T-helper 2 cell (primary cell): ENCODE measurements at places on chromosomes 2 and 18.

DNA sequence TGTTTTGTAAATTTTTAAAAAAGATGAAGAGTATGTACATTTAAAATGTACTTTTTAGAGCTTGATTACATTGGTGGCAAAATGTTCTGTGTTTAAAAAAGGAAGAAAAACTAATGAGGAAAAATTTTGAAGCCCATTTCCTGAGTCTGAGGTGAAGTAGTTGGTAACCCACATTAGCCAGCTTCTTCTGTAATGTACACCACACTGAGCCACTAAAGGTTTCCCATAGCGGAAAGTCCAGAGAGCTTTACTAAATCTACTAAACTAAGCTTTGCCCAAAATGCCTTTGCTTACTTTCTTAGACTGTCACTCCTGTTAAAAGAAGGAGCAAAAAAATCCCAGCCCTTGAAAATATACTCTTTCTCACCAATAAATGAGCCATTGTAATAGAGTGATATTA is 804.8 kb upstream of the ZEB2 start:
- DNase-seq, result no peak

DNA sequence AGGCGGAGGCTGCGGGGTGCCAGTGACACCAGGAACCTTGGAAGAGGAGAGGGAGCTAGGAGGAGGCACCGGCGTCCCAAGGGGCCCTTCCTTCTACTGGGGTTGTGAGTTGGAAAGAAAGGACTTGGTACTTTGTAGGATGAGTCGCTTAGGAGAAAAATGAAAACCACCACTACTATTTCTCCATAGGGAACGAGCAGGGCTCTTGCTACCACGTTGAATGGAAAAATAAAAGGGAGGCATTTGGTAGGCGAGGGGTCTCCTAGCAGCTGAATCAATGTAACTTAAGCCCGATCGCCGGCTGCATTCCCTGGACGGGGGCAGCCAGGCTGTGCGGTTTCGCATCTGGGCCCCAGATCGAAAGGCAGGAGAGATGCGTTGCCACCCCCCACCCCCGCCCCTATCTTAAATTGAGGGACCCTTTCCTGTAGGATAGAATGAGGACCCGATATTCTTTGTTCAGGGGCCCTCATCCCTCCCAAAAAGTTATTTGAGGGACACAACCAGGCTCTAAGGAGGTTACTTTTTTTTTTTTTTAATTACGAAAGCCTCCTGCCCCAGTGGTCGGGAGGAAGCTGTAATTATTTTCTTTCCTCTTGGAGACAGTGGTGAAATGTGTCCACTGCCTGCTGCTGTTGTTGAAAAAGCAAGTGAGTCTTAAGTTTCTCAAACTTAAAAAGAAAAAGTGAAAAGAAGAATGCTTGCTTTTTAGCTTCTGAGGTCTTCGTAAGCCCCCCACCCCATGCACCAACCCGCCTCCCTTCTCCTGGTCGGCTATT is 1.3 kb downstream of the IGFBP2 start:
- DNase-seq, result no peak

DNA sequence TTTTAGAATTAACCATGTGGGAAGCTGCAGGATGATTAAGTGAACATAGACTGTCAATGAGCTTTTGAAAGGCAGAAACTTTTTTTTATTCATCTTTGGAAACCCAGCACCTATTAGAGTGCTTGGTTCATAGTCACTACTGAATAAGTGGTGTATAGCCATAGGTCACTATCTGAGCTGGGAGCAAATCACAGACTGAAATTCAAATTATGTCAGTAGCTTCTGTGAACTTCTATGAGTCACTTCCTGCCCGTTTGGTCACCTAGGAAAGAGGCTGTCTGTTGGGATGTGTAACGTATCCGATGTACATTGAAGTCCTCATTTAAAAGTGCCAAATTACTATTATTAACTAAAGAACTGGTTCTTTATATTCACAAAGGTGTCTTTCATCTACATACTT is 20.5 kb upstream of the SLC40A1 start:
- DNase-seq, result no peak

DNA sequence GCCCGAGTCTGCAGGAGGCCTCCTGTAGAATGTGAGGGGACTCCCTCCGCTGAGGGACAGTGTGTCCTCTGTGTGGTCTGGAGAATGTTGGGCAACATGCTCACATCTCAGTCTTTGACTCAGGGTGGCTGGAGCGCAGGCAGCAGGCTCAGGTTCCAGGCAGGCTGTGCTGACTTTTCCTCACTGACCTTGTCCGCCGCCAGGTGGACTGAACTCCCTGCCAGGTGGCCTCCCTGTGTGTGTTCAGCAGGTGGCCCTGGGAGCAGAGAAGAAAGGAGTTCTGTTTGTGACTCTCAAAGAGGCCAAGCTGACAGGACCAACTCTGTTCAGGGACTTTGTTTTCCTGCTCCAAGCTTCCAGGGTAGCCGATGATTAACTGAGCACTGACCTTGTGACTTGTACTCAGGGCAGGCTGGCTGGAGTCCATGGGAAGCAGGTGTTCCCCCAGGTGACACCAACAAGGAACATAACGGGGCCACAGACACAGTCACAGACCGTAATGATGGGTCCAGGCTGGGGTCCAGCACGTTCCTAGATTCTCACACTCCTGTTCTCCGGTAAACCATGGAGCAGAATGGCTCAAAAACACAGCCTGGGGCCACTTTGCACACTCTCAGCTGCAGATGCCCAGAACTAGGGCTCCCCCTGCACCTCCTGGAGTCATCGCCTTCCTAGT is 439.8 kb downstream of the RNF144A start:
- DNase-seq, result no peak

DNA sequence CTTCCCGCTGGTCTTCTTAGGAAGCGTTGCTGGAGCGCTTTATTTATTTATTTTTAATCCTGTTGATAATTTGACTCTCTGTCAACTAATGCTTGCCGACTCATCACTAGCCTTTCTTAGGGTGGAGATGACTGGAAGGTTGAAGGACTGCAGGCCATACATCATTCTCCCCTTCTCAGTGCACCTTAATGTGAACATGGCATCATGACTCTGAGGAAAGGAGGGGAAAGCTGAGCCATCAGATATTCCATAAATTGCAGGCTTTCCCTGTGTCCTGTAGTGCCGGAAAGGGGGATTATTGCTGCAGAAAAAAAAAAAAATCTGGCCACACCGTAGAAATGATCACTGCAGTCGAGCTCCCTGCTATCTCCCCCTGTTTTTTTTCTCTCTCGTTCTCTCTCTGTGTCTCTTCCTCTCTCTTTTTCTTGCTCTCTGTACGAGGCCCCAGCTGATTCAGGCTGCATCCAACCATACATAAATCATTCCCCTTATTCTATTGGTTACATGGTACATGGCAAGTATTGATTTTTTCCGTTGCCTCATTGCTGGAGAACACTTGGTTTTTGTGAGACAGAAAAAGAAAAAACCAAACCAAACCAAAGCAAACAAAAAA is 125.8 kb upstream of the EFEMP1 start:
- DNase-seq, result no peak

GRCh38 chr2:117952228-117952627 is 61.6 kb downstream of the CCDC93 start:
- DNase-seq, result no peak

DNA sequence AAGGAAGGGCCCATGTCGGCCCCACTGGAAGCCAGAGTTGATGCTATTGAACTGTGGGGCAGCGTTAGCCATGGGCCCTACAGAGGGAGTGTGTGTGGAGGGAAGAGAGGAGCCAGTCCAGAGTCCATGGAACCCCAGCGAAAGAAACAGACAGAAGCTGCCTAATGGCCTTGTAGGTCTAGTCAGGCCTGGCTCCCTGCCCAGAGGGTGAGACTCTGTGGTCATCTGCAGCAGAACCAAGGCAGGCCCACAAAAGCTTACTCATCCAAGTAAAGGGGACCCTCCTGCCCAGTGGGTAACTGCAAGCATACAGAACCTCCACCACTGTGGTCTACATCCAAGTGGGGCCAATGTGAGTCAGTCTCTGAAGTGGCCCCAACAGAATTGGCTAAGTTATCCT is 439.8 kb downstream of the TGIF1 start:
- DNase-seq, result no peak

- no peak for DNase-seq
These were observed 31.1 kb downstream of the TMEM178A start for GRCh38 chr2:39696838-39697237.

GRCh38 chr2:219513787-219514186 is 495 bp upstream of the ASIC4 start:
- DNase-seq, result no peak

- DNase-seq, result no peak
These were observed 31.7 kb downstream of the MYO1B start for GRCh38 chr2:191276792-191277465.
